Esophagus muscularis mucosa (tissue), 4 donors: ENCODE measurements at places on chromosomes 4 and X. TPM values are rescaled to one million over a fixed set of nuclear protein-coding genes. Genes with fewer than 3 reads are reported as not detected.
A peak's percentile ranks its signal among the peaks of the same experiment; 100 is the strongest.

The SGMS2 gene
- total RNA-seq = 487 TPM

The F8A3 gene
- total RNA-seq = 6.6 TPM

The TCEAL2 gene
- 24.2 TPM for total RNA-seq

GRCh38 chr4:100061835-100062234 is 111.8 kb upstream of the H2AZ1 start:
- no peak overlapping the region for H3K4me3 ChIP-seq
- H3K27ac ChIP-seq = no peak overlapping the region
- H3K36me3 ChIP-seq = no peaks in the 10 kb centered on the region
- H3K4me1 ChIP-seq = no peaks in the 10 kb centered on the region
- DNase-seq = no peak

- peak overlapping the region; percentile 89 for H3K27ac ChIP-seq
- no peak for DNase-seq
- peaks cover 22% of the 10 kb centered on the region for H3K4me1 ChIP-seq
- H3K36me3 ChIP-seq = no peaks in the 10 kb centered on the region
- H3K4me3 ChIP-seq = peak overlapping the region; percentile 82
These were observed 40.6 kb downstream of the FAM149A start for GRCh38 chr4:186144946-186145569.

GRCh38 chr4:35900286-35901243 is 343.7 kb downstream of the ARAP2 start:
- no peaks in the 10 kb centered on the region for H3K4me1 ChIP-seq
- H3K4me3 ChIP-seq = no peak overlapping the region

DNA sequence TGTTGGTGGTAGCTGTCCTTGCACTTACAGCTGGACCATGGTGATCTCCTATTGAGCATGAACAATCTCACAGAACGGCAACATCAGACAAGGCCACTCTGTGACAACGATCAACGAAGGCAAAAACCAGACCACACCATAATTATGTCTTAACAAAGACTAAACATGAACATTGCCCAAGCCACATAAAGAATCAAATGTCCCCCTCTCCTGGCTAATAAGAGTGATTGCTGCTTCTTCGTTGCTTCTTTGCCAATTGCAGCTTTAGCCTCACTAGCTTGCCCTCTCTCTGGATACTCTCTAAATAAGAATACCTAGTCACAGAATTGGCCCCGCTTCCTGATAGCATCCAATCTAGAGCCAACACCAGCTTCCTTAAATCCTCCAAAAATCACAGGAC is 41.5 kb upstream of the PGRMC1 start:
- H3K36me3 ChIP-seq = no peaks in the 10 kb centered on the region
- no peaks in the 10 kb centered on the region for H3K4me1 ChIP-seq
- H3K27ac ChIP-seq = no peak overlapping the region
- no peak for DNase-seq

DNA sequence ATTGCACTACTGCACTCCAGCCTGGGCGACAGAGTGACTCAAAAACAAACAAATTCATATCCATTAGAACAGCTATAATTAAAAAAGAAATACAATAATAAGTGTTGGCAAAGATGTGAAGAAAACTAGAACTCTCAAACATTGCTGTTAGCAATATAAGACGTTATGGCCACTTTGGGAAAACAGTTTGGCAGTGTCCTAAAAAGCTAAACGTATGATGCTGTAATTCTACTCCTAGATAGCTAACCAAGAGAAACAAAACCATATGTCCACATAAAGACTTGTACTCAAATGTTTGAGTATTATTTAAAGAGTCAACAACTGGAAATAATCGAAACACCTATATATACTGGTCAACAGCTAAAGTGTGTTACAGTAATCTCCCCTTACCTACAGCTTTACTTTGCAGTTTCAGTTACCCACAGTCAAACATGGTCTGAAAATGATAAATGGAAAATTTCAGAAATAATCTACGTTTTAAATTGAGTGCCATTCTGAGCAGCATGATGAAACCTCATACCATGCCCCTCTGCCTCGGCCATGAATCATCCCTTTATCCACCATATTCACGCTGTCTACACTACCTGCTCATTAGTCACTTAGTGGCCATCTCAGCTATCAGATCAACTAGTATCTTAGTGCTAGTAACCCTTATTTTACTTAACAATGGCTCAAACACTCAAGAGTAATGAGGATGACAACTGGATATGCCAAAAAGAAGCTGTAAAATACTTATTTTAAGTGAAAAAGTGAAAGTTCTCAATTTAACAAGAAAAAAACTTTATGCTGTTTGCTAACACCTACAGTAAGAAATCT is 4.9 kb downstream of the ELF2 start:
- DNase-seq = no peak
- H3K27ac ChIP-seq = peak overlapping the region; percentile 32
- H3K27me3 ChIP-seq = no peaks in the 10 kb centered on the region
- H3K4me3 ChIP-seq = no peak overlapping the region
- H3K36me3 ChIP-seq = no peaks in the 10 kb centered on the region
- peaks cover 74% of the 10 kb centered on the region for H3K4me1 ChIP-seq

GRCh38 chr4:99447079-99447478 is 11.9 kb upstream of the ADH7 start:
- DNase-seq = no peak
- no peaks in the 10 kb centered on the region for H3K36me3 ChIP-seq
- no peaks in the 10 kb centered on the region for H3K4me1 ChIP-seq
- H3K27ac ChIP-seq = no peak overlapping the region
- no peaks in the 10 kb centered on the region for H3K27me3 ChIP-seq

DNA sequence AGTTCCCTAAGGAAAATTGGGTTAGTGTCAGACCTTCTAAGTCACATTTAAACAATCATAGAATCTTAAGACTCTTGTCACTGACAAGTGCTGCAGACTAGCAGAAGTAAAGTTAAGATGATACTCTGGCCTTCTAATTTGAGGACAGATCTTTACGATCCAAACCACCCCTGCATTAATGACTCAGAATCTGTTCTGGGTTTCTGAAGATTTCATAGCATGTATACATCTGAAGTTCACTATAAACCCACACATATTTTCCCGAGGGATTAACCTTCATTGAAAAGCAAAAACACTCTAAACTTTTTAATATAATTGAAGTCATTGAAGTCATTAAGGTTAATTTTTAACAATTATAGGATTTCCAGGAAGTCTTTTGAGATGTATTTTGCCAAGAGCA is 674.3 kb downstream of the IQCM start:
- no peak overlapping the region for H3K27ac ChIP-seq
- H3K4me1 ChIP-seq = no peaks in the 10 kb centered on the region
- no peak for DNase-seq

DNA sequence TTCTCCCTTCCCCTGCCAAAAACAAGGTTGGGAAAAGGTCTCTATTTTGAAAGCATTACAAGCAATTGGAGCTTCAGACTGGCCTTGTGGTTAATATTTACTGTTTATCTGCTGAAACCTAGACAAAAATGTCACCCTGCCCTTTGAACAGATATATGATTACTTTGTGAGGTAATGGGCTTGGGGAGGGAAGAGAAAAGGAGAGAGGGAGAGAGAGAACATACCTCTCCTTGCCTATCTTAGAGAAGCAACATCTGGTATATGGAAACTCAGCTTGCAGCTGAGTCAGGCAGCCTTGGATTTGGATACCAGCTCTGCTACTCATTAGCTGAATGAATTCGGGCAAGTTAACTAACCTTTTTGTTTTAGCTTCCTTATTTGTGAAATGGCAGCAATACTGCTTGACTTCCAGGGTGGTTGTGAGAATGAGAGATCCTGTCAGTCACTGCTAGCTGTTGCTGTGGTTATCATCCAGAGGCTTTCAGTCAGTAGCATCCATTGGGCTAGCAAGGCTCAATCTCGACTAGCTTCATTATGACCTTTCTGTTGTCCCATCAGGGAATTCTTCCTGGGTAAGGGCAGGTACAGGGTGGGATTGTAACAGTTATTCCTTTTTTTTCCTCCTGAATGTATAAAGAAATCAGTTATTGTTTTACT is 41.1 kb downstream of the ZFX start:
- H3K27ac ChIP-seq = no peak overlapping the region
- peaks cover 47% of the 10 kb centered on the region for H3K4me1 ChIP-seq
- no peaks in the 10 kb centered on the region for H3K36me3 ChIP-seq
- no peaks in the 10 kb centered on the region for H3K27me3 ChIP-seq
- H3K4me3 ChIP-seq = no peak overlapping the region

DNA sequence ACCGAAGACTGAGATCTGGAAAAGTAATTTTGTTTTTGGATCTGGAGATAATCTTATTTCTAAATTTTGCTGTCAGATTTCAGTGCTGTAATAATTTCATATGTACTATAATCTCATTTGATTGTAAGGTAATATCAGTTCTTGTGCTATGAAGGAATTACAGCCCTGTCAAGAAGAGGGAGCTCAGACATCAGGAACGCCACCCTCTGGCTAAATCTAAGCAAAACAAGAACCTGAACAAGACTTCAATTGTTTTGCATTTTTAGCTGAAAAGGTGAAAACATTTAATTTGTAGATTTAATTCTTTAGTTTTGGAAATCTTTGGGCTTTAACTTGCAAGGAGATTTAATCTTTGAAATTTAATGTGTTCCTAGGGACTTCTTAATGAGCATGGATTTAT is 525.4 kb upstream of the HS3ST1 start:
- H3K27me3 ChIP-seq = no peaks in the 10 kb centered on the region
- no peak for DNase-seq
- no peak overlapping the region for H3K4me3 ChIP-seq
- H3K27ac ChIP-seq = no peak overlapping the region
- no peaks in the 10 kb centered on the region for H3K4me1 ChIP-seq
- H3K36me3 ChIP-seq = no peaks in the 10 kb centered on the region

- peaks cover 10% of the 10 kb centered on the region for H3K36me3 ChIP-seq
- H3K27ac ChIP-seq = peak overlapping the region; percentile 17
- peaks cover 82% of the 10 kb centered on the region for H3K4me1 ChIP-seq
- H3K4me3 ChIP-seq = no peak overlapping the region
These were observed 117.8 kb downstream of the AFF1 start for GRCh38 chr4:87052615-87053014.

DNA sequence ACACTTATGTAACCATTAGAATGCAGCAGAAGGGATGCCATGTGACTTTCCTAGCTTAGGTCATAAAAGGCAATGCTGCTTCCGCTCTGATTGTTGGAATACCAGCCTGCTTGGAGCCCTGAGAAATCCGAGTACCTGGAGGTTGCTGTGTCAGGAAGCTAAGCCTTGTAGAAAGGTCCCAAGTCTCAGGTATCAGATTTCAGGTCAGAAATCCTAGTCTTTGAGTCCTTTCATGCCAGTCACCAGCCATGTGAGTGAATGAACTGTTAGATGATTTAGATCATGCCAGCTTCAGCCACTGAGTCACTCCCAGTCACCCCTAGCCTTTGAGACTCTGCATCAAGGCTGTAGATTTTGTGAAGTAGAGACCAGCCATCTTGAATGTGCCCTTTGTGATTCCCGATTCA is 23.5 kb downstream of the RAP1GDS1 start:
- no peaks in the 10 kb centered on the region for H3K27me3 ChIP-seq
- no peak overlapping the region for H3K27ac ChIP-seq
- no peak overlapping the region for H3K4me3 ChIP-seq
